Neural progenitor cell (in vitro differentiated cells): ENCODE measurements at places on chromosomes 12 and 14.

DNA sequence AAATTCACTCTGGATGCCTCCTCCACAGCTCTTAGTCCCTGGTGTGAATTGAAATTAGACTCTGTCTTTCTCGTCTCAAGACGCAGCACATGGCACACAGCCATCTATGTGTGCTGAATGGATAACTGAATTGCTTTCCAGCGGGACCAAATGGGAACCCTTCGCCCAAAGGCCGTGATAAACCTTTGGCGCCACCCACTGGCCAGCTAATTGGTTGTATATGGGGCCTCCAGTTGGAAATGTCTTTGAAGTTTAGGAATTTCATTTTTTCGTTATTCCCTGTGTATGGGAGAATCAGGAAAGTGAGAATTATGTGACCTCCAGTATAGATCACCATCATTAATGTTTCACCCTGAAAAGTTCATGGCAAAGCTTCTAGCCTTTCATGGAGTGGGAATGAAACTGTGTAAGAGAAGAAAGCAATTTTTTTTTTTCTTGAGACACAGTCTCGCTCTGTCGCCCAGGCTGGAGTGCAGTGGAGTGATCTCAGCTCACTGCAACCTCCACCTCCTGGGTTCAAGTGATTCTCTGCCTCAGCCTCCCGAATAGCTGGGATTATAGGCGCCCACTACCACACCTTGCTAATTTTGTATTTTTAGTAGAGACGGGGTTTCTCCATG, 9.8 kb upstream of the HSP90AA1 start:
- H3K27me3 ChIP-seq, result no peaks in the 10 kb centered on the region
- H3K36me3 ChIP-seq, result no peaks in the 10 kb centered on the region
- H3K27ac ChIP-seq, result no peak overlapping the region
- DNase-seq, result peak; percentile 88

DNA sequence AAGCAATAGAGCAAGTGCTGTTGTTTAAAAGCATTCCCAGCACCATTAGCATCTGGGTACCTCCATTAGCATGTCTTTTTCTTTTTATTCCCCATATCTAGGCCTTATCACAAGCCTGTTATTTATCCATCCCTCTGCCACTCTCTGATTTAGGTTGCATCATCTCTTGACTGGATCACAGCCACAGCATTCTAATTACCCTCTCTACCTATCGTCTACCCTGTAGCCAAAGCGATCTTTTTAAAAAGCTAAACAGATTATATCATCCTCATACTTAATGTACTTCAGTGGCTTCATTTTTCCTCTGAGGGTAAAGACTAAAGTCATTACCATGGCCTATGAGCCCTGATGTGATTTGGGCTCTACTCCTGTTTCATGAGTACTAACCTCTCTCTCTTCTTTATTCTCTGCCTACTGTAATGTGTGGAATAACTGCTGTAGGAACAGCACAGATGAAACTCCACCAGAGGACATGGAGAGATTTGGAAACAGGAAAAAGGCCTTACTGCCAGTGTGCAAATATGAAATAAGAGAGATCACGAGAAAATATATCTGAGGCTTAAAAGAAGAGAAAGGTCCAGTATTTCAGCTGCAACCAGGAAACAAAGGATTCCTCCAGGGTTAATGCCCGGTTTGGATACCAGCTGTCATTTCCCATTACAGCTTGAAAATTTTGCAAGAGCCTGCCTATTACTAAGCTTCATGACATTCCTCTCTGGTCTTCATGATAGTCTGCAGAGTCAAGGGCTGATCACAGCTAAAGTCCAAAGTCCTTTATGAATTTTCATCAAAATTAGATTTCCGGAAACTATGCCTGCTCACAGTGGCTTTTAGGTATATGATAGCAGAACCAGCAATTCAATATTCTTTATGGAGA, 422.5 kb upstream of the PDE3A start:
- no peaks in the 10 kb centered on the region for H3K27me3 ChIP-seq
- no peak overlapping the region for H3K4me3 ChIP-seq
- no peak overlapping the region for H3K27ac ChIP-seq
- no peaks in the 10 kb centered on the region for H3K36me3 ChIP-seq
- no peak for DNase-seq
- H3K4me1 ChIP-seq, result no peaks in the 10 kb centered on the region

- H3K27me3 ChIP-seq, result no peaks in the 10 kb centered on the region
- no peaks in the 10 kb centered on the region for H3K36me3 ChIP-seq
- no peak overlapping the region for H3K27ac ChIP-seq
- H3K4me3 ChIP-seq, result no peak overlapping the region
- no peaks in the 10 kb centered on the region for H3K4me1 ChIP-seq
These were observed 57.7 kb downstream of the GALC start for GRCh38 chr14:87935081-87935828.

- no peak overlapping the region for H3K4me3 ChIP-seq
- no peak overlapping the region for H3K27ac ChIP-seq
- no peaks in the 10 kb centered on the region for H3K27me3 ChIP-seq
- H3K36me3 ChIP-seq, result no peaks in the 10 kb centered on the region
These were observed 11.0 kb downstream of the BDKRB2 start for GRCh38 chr14:96215452-96216244.

DNA sequence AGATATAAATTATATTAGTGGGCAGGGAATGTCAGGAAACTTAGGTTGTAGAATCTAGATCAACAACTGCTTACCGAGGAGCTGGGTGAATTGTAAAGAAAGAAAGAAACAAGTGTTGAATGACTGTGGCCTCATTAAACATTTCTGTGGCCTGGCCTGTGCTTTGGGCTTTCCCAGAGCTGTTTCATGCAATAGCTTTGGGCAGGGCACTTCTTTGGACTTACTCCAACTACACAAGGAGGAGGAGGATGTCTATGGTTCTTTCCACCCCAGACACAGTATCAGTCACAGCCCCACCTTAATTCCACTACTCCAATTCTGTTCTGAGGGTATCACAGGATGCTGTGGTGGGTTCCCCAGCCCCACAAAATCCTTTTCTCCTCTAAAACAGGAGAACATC, 38.0 kb downstream of the DPF3 start:
- H3K4me1 ChIP-seq, result peaks cover 3% of the 10 kb centered on the region
- no peak overlapping the region for H3K4me3 ChIP-seq
- no peak overlapping the region for H3K27ac ChIP-seq
- no peaks in the 10 kb centered on the region for H3K36me3 ChIP-seq
- DNase-seq, result no peak
